ENCODE measurements at places on chromosomes 2 and 18.

GRCh38 chr18:39607034-39607433, 2041.4 kb upstream of the CELF4 start:
- no peak for DNase-seq

GRCh38 chr2:150532879-150533278, 45.4 kb upstream of the RND3 start:
- no peak for DNase-seq

GRCh38 chr2:129777146-129777545, 202.3 kb upstream of the RAB6C start:
- no peak for DNase-seq

- DNase-seq, result no peak
Measured at GRCh38 chr2:47725808-47726207, 57.1 kb upstream of the MSH6 start.

- no peak for DNase-seq
Measured at GRCh38 chr2:103789381-103790095, 1027.7 kb downstream of the TMEM182 start.

- DNase-seq, result no peak
Measured at GRCh38 chr18:39749154-39749553, 2183.6 kb upstream of the CELF4 start.

DNA sequence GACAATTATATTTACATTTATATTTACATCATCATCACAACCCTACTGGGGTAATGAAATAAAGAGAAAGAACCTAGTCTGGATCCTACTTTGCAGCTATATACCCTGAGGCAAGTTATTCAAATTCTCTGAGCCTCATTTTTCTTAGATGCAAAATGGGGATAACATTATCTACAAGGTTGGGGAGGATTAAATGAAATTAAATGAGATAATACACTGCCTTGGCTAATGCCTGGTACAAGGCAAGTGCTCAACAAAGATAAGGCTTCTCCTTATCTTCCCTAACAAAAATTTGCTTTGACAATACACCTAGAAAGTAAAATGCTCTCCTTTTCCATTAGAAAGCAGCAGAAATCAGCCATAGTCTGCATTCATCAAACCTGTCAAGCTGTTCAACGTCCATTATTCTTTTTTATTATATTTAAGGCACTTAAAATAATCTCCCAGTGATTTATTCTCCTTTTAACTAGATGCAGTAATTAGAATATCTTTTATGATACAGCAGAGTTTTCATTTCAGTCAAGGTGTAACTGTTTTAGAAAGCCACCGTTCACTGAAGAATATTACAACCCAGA, 44.8 kb downstream of the TCF4 start:
- DNase-seq, result no peak

DNA sequence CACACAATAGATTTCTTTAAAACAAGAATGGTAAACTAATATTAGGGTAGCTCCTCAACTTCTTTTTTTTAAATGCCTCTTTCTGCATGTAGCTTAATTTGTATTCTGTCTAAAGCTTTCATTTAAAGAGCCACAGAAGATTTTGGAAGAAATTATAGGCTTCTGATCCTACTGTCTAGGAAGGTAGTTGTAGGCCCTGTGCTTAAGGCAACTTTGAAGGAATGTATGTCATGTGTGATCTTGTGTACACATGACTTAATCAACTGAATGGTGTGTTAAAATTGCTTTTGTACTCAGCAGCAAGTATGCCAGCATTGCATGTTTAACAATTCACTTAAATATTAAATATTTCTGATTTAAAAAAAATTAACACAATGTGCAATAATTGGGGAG, 51.5 kb upstream of the LYPD6 start:
- DNase-seq, result no peak

- DNase-seq, result no peak
Measured at GRCh38 chr2:109526442-109526970, 87.3 kb downstream of the SEPTIN10 start.

GRCh38 chr18:2482706-2483475, 88.4 kb downstream of the METTL4 start:
- no peak for DNase-seq

- no peak for DNase-seq
Measured at GRCh38 chr2:239370403-239370802, 30.4 kb downstream of the HDAC4 start.

GRCh38 chr18:79965119-79965902, 868 bp downstream of the HSBP1L1 start:
- DNase-seq, result no peak

DNA sequence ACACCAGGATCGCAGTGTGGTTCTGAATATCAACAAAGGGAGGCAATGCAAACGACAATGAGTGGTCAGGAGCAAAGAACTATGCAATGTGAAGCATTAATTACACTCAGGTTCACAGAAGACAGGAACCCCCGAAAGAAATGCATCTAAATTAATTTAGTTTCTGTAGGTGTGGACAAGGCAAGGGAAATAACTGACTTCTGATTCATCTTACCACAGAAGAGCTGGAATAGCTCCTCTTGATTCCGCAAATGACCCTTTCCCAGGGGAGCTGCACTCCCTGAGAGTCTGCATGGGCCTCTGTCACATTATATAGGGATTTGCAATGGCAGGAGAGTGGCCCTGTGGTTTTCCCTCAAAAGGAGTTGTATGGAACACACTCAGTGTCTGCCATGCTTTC, 263.9 kb upstream of the APCDD1 start:
- no peak for DNase-seq

GRCh38 chr2:154713675-154714074, 15.2 kb downstream of the KCNJ3 start:
- DNase-seq, result no peak

- no peak for DNase-seq
Measured at GRCh38 chr2:133255360-133255759, 312.9 kb downstream of the NCKAP5 start.

DNA sequence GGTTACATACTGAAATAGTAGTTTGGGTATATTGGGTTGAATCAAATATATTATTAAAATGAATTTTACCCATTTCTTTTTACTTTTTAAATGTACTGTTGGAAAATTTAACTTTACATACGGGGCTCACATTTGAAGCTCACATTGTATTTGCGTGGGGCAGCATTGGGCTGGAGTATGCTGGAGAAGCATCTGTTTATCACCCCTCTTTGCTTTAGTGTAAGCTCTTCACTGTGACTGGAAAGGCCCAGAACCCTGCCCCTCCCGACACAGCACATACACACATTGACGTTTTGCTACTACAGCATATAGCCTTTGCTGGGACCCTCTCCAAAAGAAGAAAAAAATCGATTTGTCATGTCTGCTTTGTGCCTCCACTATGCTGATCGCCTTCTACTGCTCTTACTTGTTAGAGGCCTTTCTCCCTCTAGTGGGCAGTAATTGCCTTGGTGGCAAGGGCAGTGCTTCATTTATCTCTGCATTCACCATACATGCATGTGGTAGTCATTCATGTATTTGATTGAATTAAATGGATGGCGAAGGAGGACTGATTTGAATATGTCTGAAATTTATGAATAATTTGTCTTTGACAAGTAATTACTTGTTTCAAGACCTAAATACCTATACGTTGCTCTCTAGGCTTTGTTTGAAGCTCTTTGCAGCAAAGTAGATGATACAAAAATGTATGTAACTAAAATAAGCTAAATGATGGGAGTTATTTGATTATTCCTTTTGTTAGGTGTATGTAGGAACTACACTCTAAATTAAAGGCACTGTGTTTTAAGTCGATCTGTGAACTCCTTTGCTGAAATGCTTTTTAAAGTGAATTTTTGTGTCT, 37.4 kb downstream of the VAPA start:
- no peak for DNase-seq

DNA sequence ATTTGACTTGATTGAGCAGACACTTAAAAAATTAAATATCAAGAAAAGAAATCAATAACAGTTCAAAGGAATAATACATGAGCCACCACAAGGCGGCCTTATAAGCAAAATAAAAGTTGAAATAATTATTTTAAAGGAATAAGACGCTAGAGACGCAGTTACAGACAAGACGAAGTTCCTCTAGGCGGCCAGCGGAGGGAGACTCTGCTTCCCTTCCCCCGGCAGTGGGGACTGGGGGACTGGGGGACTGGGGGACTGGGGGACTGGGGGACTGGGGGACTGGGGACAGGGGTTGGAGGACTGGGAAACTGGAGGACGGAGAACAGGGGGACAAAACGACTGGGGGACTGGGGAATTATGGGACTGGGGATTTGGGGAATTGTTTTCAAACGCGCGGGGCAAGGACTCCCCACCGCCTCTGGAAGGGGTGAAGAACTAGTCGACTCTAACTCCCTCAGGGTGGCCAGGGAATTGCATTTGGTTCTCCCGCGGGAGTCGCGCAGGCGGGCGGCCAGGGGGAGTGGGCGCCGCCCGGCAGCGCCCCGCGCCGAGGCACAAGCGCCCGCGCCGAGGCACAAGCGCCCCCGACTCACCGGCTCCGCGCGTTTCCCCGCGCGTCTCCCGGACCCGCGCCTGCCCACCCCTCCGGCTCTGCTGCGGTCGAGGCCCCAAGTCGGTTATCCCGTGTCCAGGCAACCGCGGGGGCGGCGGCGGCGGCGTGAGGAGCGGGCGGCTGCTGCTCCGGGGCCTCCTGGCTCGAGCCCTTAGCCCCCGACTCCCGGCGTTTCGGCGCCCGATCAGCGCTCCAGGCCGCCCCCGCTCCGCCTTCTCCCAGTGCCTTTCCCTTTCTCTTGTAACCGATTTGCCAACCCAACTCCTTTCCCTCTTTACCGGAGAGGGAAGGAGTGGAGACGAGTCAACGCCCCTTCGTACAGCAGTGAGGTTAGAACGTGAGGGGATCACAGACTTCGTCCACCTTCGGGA, at the start of gene CCDC178:
TSS of gene CCDC178 (minus strand) at position 662 of the 984 bp plus-strand sequence. CDS start 28,633 bp downstream, outside the sequence.
- DNase-seq, result no peak

DNA sequence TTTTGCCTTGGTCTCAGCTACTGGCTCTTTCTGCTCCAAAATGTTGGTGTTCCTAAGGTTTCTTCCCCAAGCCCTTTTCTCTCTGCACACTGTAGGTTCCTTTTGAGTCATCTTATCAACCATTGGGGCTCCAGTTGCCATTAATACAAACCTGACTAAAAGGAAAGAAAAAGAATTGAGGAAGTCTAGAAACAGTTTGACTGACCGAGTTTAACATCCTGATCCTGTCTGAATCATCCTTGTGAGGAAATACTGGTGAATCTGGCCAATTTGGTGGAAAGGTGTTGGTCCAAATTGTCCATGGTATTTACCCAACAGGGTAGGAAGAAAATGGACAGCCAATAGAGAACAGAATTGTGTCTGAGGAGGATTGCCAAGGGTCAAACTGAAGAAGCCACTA, 38.3 kb downstream of the CRYGD start:
- no peak for DNase-seq

DNA sequence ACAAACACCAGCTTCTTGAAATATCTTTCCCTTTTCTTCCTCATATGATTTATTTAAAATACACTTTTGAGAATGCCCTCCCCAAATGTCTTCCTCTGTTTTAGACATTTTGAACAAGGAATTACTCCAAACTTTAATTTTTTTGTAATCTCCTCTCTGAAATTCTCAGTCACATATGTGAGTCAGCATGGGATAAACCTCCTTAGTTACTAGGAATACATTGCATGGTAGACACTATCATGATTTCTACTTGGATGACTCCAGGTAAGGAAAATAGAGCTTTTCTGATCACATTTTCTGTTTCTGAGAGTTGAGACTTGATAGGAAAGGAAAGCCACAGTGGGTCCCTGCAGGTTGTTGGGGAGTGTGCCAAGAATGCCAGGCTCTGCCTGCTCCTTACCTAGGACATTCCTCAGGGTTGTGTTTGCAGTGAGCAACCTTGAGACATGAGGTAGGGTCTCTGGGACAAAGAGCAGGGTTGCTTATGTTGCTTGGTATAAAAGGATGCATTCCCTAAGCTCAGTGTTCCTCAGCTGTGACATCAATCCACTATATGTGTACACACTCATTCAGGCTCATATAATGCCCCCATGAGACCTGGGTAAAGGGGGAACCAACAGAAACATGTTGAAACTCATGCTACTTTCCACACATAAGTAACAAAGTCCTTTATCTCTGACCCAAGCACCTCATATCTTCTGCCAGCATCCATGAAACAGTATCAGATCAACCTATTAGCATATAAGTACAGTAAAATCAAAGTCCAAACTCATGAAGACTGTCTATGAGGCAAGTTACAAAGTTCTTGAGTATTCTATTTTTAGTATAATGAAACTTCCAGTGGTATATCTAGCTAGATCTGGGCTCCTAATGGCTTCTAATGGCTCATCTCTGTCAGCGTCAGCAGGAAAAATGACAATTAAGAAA, 112.8 kb upstream of the SCN1A start:
- DNase-seq, result no peak

DNA sequence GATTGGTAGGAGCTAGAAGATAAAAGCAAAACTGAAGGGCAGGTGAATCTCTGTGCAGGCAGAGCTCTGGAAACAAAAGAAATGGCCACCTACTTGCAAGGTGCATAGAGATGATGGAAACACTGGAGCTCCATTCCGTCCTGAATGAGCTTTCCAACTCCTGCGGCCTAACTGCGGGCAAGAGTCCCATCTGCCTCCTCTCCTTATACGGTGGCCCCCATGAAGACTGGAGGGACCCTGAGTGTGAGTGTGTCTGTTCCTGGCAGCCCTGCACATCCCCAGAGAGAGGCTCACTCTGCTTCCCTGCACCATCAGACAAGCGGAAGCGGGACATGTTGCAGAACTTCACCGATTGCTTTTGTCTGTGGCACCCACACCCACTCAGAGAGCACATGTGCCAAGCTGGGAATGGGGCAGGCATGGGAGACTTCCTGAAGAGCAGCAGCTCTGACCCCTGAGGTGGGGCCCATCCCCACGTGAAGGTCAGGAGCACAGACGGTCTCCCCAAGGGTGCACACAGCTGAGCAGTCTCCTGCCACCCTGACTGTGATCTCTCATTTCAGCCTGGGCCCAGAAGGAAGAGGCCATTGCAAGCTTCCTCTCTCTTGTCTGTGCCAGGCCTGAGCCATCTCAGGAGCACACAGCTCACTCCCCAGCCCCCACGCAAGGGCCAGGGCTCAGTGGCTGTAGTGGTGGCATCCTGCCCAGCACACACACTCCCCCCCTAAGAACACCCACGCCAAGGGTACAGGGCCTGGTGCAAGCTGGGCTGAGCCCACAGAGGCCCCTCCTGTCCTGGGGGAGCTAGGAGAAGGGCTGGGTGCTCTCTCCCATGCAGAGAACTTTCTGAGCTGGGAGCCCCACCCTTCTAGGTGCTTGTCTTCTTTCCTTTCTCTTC, 75.3 kb downstream of the STPG4 start:
- no peak for DNase-seq

DNA sequence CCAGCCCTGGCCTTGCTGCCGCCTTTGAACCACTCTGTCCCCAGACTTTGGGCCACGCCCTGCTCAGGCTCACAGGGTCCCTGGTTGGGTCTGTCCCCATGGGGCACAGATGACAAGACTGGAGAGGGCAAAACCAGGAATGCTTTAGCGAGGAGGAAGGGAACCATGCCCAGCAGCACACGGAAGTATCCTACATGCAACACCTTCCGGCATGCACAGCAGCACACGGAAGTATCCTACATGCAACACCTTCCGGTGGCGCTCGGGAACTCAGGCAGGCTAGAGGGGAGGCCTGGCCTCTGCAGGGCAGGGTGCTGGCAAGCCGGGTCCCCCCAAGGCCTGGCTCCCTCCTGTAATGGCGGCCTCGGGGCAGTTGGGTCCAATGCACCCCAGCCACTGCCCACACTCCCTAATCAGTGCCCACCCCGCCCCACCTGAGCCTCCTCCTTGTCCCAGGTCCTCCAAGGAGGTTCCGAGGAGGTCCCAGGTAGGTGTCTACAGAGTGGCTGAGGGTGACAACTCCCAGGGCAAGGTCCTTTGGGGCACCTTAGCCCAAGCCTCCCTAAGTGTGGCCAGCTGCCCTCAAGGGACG, 33.6 kb upstream of the SNED1 start:
- DNase-seq, result no peak

Data from stimulated activated CD4-positive, alpha-beta T cell treated with anti-CD3 and anti-CD28 coated beads, TNF-alpha, amount 100 ng/mL, for 48 hours (primary cell).